ENCODE measurements at places on chromosomes 12 and 14.

- no peaks in the 10 kb centered on the region for H3K27me3 ChIP-seq
- no peaks in the 10 kb centered on the region for H3K36me3 ChIP-seq
- H3K4me3 ChIP-seq = no peak overlapping the region
- no peak overlapping the region for H3K27ac ChIP-seq
- no peaks in the 10 kb centered on the region for H3K4me1 ChIP-seq
Observed at GRCh38 chr14:79600406-79600805, 610.9 kb downstream of the DIO2 start.

DNA sequence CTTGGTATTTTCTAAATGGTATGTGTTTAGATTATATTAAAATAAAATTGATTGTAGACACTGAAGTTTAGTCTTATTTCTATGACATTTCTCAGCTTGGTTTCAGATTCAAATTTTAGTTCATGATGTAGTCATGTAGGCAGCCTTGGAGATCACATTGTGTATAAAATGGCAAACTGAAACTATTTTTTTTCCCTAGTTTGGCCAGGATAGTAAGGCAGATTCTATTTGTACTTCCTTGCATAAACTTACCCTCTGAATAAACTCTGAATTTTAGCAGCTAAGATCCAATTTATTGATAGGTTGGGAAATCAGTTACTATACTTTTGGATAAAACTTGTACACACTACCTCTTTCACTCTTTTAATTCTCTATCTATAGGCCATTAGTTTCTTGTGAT, 30.4 kb downstream of the PAPOLA start:
- no peaks in the 10 kb centered on the region for H3K27me3 ChIP-seq
- H3K4me1 ChIP-seq = no peaks in the 10 kb centered on the region
- peaks cover 96% of the 10 kb centered on the region for H3K36me3 ChIP-seq

GRCh38 chr12:92928421-92928961, 604 bp downstream of the EEA1 start:
- DNase-seq = no peak
- peak overlapping the region; percentile 54 for H3K4me3 ChIP-seq
- H3K27ac ChIP-seq = peak overlapping the region; percentile 98
- no peaks in the 10 kb centered on the region for H3K36me3 ChIP-seq

GRCh38 chr12:80892597-80893445, 44.9 kb downstream of the LIN7A start:
- H3K27me3 ChIP-seq = no peaks in the 10 kb centered on the region
- H3K4me3 ChIP-seq = no peak overlapping the region

- DNase-seq = no peak
- peak overlapping the region; percentile 24 for H3K4me3 ChIP-seq
- no peaks in the 10 kb centered on the region for H3K36me3 ChIP-seq
Observed at GRCh38 chr14:61889914-61890351, 127.7 kb downstream of the SNAPC1 start.

DNA sequence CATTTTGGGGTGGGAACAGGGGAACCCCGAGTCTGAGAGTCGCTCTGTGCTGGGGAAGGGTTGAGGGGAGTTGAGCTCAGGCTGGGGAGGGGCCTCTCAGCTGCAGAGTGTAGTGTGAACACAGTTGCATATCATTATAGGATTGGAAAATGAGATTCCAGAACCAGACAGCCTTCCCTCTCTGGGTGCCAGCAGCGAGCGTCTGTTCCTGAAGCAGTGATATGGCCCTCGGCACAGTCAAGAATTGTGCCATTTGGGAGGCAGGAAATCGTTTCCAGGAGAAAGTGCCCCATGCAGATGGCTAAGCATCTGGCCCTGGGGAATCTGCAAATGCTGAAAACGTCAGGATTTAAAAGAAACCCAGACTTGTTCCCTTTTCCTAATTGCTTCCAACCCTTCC, 70.4 kb upstream of the SFSWAP start:
- no peak overlapping the region for H3K4me3 ChIP-seq
- peaks cover 31% of the 10 kb centered on the region for H3K27me3 ChIP-seq
- H3K27ac ChIP-seq = no peak overlapping the region

- DNase-seq = no peak
- no peak overlapping the region for H3K4me3 ChIP-seq
- H3K4me1 ChIP-seq = no peaks in the 10 kb centered on the region
Observed at GRCh38 chr12:72010356-72010755, 71.7 kb downstream of the TPH2 start.

DNA sequence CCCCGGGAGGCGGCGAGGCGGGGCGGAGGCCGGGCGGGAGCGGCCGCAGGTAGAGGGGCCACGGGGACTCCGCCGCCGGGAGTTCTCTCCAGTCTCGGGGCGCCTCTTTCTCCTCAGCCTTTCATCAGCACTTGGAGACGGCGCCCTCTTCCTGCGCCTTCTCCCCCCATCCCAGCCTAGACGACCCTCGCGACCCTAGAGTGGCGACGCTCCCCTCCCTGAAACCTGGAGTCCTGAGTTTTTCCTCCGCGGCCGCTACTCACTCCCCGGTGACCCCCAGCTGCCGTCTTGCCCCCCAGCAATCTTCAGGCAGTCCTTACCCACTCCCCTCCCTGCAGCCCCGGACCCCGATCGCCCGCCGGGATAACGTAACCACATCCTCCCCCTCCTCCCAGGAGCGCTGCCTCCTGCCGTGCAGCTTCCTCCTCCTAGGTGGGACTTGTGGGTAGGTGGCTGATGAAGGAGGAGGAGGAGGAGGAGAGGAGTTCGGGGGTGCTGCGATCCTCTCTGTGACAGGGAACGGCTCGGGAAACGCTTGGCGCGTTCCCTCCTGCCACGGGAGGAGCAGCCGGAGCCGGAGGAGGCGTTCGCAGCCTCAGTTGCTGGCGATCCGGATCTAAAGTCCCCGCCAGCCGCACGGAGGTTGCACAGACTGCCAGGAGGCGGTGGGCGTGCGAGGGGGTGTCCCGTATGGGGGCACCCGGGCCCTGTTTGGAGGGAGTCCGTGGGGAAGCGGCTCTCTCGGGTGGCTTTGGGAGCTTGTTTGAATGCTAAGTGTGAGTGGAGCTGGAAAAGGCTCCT, 891 bp downstream of the PLEKHA5 start:
- peaks cover 26% of the 10 kb centered on the region for H3K4me1 ChIP-seq
- no peak overlapping the region for H3K27ac ChIP-seq
- peak; percentile 80 for DNase-seq
- H3K27me3 ChIP-seq = peaks cover 6% of the 10 kb centered on the region
- H3K36me3 ChIP-seq = no peaks in the 10 kb centered on the region

DNA sequence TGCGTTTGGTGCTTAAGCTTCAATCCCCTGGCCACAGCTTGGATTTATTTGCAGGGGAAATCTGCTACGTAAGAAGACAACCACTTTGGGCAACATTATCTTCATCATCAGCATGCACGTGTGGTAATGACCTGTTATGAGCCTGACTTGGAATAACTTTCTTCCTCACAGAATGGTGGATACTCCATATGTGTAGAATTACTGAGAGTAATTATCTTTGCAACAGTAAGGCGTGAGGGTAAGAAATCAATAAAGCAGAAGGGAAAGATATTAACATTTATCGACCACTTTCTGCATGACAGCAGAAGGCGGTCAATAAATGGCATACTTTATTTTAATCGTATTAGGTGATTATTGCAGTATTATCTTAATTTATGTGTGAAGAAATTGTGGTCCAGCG, 152.7 kb downstream of the RGS6 start:
- H3K4me1 ChIP-seq = no peaks in the 10 kb centered on the region
- no peak for DNase-seq
- peaks cover 6% of the 10 kb centered on the region for H3K27me3 ChIP-seq
- no peak overlapping the region for H3K4me3 ChIP-seq
- no peaks in the 10 kb centered on the region for H3K36me3 ChIP-seq
- no peak overlapping the region for H3K27ac ChIP-seq

GRCh38 chr14:70641548-70642302, at the start of gene TTC9:
TSS of gene TTC9 (plus strand) at chr14:70641916. CDS start at chr14:70642130, 214 bp downstream.
- DNase-seq = peak; percentile 89
- H3K36me3 ChIP-seq = no peaks in the 10 kb centered on the region
- H3K27me3 ChIP-seq = no peaks in the 10 kb centered on the region
- H3K4me1 ChIP-seq = peaks cover 46% of the 10 kb centered on the region

DNA sequence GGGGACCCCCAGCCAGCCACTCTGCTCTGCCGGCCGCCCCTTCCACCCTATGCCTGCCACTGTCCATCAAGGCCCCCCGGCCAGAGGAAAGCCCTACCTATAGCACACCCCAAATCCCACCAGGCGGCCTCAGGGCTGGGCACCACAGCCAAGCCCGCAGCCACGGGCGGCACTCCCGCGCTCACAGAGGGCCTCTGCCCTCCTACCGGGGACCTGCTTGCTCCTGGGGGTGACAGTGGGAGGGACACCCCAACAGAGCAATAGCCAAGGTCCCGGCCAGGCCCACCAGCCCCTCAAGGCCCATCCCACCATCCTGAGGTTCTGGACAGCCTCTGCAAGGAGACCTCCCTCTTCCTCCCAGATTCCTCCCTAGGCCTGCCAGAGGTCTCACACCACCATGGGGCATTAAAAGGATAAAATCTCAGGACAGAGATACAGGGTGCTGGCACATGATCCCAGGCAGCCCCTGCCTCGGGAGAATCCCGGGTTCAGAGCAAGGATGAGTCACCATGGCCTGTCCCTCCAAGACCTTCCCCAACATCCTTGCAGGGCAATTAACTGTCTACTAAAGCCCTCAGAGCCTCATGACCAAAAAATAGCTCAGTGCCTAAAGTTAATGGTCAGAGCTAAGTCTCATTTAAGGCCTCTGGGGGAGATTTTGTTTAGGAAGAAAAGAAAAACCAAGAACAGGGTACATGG, 17.1 kb downstream of the CCDC85C start:
- no peaks in the 10 kb centered on the region for H3K27me3 ChIP-seq
- H3K4me1 ChIP-seq = no peaks in the 10 kb centered on the region
- no peak overlapping the region for H3K4me3 ChIP-seq
- no peak overlapping the region for H3K27ac ChIP-seq

GRCh38 chr14:56905282-56905681, 95.0 kb upstream of the OTX2 start:
- DNase-seq = no peak
- no peak overlapping the region for H3K27ac ChIP-seq
- no peaks in the 10 kb centered on the region for H3K27me3 ChIP-seq
- H3K36me3 ChIP-seq = no peaks in the 10 kb centered on the region
- no peaks in the 10 kb centered on the region for H3K4me1 ChIP-seq

- peak within 1 kb of the TSS; percentile 16 for H3K4me3 ChIP-seq
- no peaks in the 10 kb centered on the region for H3K27me3 ChIP-seq
- DNase-seq = peak; percentile 79
- peaks cover 90% of the 10 kb centered on the region for H3K4me1 ChIP-seq
- H3K27ac ChIP-seq = peak within 1 kb of the TSS; percentile 69
Observed at GRCh38 chr14:91244501-91244901, at the start of gene GPR68. TSS of gene GPR68 (minus strand) at chr14:91244704. CDS start at chr14:91235050, 9,654 bp downstream.

- H3K27ac ChIP-seq = peak overlapping the region; percentile 88
- H3K4me1 ChIP-seq = peaks cover 13% of the 10 kb centered on the region
- peaks cover 29% of the 10 kb centered on the region for H3K36me3 ChIP-seq
- DNase-seq = no peak
- no peaks in the 10 kb centered on the region for H3K27me3 ChIP-seq
Observed at GRCh38 chr14:22928237-22929103, 706 bp downstream of the PRMT5 start.

DNA sequence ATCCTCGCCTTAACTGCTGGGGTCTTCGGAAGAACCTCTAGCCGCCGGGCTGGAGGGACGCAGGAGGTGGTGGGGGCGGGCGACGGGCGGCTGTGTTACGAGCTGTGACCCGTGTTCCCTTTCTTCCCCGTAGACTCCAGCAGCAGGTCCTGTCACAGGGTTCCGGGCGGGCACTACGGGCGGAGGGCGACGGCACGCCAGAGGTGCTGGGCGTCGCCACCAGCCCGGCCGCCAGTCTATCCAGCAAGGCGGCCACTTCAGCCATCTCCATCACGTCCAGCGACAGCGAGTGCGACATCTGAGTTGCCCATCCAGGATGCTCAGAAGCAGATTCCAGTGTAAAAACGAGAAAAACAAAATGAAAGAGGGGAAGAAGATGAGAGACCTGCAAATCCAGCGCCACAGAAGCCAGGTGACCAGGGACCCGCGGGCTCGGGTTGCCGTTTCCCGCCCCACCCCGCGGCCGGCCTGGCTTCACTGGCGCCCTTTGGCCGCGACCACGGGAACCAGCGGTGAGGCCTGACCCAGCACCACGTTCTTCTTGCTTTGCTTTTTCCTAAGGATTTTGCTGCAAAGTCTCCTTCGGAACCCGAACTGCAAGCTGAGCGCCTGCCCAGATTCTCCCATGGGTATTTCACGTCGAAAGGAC, 2.1 kb downstream of the SIX6 start:
- peaks cover 41% of the 10 kb centered on the region for H3K4me1 ChIP-seq
- peak overlapping the region; percentile 6 for H3K4me3 ChIP-seq
- H3K36me3 ChIP-seq = no peaks in the 10 kb centered on the region
- no peak overlapping the region for H3K27ac ChIP-seq
- no peak for DNase-seq

DNA sequence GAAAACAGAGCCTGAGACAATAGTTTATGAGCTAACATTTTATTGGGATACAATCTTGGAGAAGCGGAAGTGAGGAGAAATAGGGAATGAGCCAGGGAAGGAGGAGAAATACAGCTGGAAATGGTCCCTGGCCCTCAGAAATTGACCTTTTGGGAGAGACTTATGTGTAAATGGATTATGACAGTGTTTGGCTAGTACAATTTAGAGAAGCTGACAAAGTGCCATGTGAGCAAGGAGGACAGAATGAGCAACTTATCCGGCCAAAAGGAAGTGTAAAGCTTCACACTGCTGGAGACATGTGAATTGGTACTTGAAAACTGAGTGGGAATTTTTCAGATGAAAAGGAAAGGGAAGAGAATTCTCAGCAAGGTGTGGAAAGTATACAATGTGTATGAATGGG, 2.9 kb downstream of the GLIPR1 start:
- H3K27ac ChIP-seq = peak overlapping the region; percentile 95
- no peaks in the 10 kb centered on the region for H3K27me3 ChIP-seq
- peak overlapping the region; percentile 77 for H3K4me3 ChIP-seq
- no peak for DNase-seq
- no peaks in the 10 kb centered on the region for H3K36me3 ChIP-seq

DNA sequence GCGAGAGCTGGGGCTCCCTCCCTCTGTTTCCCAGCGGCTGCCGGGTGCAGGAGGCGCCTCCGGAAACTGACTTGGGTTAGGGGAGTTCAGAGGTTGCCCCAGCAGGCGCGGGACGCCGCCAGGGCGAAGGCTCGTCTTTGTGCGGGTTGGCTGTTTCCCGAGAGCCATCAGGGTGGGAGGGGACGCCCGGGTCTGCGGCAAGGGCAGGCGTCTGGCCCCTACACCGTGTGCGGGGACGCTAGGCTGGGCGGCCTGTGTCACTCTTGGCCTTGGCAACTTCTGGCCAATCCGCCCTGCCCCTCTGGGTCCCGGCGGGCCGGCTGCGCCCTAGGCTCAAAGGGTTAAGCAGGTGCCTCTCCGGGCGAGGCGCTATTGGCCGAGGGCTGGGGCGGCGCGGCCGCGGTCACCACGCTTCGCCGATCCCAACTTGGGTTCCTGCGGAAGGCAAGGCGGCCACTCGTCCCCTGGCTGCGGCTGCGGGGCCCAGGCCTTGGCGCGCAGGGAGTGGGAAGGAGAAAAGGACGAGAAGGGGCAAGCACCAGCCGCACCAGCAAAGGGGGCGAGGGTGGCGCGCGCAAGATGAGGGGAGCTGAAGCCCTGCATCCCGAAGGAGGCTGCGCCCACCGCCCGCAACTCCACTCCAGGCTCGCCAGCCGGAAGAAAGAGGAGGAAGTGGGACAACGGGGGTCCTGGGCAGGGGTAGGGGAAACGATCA, 5.6 kb upstream of the NPAS3 start:
- peak; percentile 71 for DNase-seq
- H3K4me1 ChIP-seq = peaks cover 5% of the 10 kb centered on the region
- H3K36me3 ChIP-seq = no peaks in the 10 kb centered on the region
- H3K27me3 ChIP-seq = peaks cover 69% of the 10 kb centered on the region
- H3K27ac ChIP-seq = no peak overlapping the region

Measured in spleen (tissue), 13 donors.